Ascending aorta (tissue), 2 donors: ENCODE measurements at places on chromosomes 13 and 19. TPM values are rescaled to one million over a fixed set of nuclear protein-coding genes. Genes with fewer than 3 reads are reported as not detected.

DNA sequence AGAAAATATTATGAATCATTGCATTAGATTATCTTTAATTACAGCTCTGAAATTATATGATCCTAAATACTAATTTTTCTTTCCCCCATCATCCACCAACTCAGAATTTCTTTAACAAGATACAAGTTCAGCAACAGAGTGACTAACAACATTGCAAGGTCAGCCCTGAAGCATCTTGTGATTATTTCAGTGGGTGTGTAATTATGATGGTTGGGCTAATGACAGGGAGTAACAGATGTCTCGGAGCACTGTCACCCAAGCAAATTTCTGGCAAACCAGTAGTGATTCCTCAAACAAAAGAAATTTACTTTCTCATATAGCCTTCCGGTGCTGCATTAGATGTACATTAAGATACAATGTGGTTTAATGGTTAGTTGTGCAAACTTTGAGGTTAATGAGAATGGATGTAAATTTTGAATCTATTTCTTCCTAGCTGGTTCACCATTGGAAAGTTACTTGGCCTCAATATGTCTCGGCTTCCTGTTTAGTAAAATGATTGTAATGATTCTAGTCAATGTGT lies 238.9 kb downstream of the ITGBL1 start:
- DNase-seq, result no peak

The TSPAN16 gene
- not detected for total RNA-seq

The TJP3 gene
- total RNA-seq, result 12.6 TPM

DNA sequence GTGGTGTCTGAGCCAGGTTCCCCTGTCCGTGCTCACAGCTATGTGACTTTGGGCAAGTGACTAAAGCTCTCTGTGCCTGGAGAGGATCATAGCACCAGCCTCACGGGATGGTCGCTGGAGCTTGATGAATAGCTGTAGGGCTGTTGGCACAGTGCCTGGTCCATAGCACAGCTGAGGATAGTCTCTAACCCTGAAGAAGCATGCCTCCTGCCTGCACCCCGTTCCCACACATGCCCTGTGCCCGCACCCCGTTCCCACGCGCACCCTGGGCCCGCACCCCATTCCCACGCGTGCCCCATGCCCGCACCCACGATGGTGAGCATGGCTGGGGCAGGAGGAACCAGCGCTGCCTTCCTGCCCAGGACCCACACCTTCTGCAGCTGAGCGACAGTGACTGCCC lies 63.7 kb upstream of the F7 start:
- no peak for DNase-seq

DNA sequence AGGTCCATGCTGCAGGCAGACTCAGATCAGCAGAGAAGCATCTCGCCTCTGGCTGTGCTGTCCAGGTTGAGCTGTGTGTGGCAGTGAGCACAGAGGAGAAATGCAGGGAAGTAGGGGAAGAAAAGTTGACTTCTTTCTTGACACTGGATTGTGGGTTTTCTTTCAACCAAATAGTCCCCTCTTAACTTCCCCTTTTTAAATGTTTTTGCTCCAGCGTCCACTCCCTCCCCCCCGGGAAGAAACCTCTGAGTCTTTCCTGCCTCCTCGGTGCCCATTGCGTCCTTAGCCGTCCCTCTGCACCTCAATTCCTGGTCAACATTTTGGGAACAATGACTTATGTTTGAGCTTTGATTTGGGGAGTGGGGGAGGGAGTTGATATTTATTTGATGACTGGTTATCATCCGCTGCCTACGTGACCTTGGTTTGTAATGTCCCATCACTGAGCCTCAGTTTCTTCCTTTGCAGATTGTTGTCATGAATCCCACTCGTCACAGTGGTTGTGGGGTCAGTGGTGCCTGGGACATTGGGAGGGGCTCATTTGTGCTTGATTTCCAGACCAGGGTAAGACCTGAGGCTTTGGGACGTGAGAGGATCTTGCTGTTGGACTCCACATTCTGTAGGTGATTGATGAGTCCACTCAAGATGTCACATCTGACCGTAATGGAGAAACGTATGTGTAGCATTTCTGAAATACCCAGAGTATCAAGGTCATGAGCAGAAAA lies at the start of gene LILRB2:
TSS of gene LILRB2 (minus strand) at position 104 of the 722 bp plus-strand sequence. CDS start 614 bp downstream, outside the sequence.
- DNase-seq, result no peak

The SSC5D gene
- total RNA-seq, result 22.4 TPM

GRCh38 chr19:18385359-18385674 lies 641 bp upstream of the GDF15 start:
- DNase-seq, result no peak

DNA sequence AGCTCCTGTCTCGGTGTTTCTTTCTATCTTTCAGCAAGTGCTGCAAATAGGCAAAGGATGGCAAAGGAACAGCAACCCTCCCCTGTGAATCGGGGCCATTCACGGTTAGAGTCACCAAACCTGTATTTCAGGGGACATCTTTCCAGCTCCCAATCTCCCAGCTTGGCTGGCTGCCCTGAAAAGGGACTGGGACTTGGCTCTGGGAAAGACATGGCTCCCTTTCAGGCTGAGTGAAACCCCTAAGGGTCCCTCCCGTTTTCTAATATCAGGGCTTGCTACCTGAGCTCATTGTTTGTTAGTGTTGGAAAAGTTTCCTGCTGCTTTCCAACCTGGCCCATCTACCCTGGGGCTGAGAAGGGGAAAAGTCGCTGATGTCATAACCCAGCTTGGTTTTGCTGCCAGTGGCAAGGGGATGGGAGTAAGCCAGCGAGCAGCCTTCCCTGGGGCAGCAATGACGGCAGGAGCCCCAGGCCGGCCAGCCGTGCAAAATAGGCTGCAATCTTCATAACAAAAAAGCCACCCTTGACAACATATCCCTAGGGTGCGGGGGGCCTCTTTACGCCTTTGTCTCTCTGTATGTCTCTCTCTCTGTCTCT lies 29.9 kb downstream of the SERP2 start:
- DNase-seq, result no peak

The PSG6 gene
- not detected for total RNA-seq

The GJB2 gene
- 0.21 TPM for total RNA-seq

GRCh38 chr13:21124852-21125251 lies 51.5 kb downstream of the SKA3 start:
- no peak for DNase-seq

- DNase-seq, result no peak
These were observed 2.0 kb downstream of the B3GNT3 start for GRCh38 chr19:17796838-17797423.

The ZNF121 gene
- total RNA-seq, result 22.7 TPM

GRCh38 chr13:30153545-30154426 lies 153.6 kb downstream of the KATNAL1 start:
- no peak for DNase-seq

DNA sequence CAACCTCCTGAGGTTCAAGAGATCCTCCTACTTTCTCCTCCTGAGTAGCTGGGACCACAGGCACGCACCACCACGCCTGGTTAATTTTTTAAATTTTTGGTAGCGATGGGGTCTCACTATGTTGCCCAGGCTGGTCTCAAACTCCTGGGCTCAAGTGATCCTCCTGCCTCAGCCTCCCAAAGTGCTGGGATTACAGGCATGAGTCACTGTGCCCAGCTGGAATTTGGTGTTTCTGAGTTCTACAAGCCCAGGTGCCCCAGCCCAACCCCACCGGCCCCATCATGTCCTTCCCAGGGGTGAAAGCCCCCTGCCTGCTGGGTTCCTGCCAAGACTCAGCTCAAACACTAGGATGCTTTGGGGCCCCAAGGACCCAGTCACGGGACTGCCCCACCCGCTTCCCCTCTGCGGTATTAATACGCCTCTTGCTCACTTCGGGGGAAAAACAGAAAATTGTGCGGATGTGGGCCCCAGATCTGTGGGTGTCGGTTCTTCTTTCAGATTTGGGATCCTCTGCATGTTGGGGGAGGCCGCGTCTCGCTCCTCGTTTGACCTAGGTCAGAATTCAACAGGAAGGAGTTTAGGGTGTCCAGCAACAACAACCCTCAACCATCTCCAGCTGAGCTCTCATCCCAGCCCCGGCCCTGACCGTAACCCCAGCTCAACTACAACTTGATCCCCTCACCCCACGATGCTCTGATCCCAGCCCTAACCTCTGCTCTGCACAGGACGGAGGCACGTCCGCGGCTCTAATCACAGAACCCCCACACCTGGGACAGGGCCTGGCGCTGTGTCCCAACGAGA lies 3.7 kb upstream of the FCER2 start:
- DNase-seq, result no peak

DNA sequence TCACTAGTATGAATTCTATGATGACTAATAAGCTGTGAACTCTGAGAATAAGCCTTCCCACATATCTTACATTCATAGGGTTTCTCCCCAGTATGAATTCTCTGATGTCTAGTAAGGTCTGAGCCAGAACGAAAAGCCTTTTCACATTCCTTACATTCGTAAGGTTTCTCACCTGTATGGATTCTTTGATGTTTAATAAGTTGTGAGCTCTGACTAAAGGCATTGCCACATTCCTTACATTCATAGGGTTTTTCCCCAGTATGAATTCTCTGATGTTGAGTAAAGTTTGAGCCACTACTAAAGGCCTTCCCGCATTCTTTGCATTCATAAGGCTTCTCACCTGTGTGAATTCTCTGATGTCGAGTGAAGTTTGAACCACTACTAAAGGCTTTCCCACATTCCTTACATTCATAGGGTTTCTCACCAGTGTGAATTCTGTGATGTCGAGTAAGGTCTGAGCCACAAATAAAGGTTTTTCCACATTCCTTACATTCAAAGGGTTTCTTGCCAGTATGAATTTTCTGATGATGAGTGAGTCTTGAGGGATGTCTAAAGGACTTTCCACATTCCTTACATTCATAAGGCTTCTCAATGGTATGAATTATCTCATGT lies 30.7 kb upstream of the ZFP82 start:
- DNase-seq, result no peak

The APOC1 gene
- total RNA-seq, result 17.0 TPM
